WERI-Rb-1 (cell line): ENCODE measurements at places on chromosomes 11 and 22.

GRCh38 chr22:39275814-39276439 is 31.1 kb upstream of the PDGFB start:
- DNase-seq: peak; percentile 47

DNA sequence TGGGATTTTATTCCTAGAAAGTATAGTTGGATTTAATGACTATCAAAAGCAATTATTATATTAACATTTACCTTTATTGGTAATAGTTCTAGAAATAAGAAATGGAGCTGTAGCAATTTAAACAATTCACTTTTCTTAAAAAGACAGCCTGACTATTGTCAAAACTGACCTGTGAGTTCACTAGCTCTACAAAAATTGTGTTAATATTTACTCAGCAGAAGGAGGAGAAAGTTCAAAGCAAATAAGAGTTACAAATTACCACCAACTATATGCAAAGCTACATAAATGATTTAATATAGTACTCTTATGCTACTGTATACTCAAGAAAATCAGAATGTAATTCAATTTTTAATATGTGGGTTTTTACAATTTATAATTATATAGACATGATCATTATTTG is 310.0 kb downstream of the DCDC1 start:
- no peak for DNase-seq

- no peak for DNase-seq
Observed at GRCh38 chr11:87453531-87454089, 415.9 kb downstream of the TMEM135 start.

GRCh38 chr11:110335358-110335757 is 38.9 kb upstream of the RDX start:
- no peak for DNase-seq

- no peak for DNase-seq
Observed at GRCh38 chr11:57335023-57335342, 709 bp downstream of the SSRP1 start.

DNA sequence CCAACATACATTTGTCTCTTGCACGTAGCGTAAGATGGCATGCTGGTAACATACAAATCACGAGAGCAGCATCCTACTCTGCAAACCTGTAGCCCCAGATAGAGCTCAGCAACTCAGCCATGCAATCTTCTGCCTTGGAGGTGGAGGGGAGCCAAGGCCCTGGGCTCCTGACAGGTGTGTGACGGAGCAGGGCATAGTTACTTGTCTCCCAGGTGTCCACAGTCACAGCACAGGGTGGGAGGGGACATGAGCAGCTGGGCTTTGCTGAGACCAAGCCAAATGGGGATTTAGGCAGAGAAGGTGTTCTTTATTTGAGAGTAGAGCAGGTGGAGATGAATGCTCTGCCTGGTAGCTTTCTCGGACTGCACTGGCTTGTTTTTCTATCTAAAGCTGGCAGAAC is 111.7 kb downstream of the TEAD1 start:
- peak; percentile 18 for DNase-seq

DNA sequence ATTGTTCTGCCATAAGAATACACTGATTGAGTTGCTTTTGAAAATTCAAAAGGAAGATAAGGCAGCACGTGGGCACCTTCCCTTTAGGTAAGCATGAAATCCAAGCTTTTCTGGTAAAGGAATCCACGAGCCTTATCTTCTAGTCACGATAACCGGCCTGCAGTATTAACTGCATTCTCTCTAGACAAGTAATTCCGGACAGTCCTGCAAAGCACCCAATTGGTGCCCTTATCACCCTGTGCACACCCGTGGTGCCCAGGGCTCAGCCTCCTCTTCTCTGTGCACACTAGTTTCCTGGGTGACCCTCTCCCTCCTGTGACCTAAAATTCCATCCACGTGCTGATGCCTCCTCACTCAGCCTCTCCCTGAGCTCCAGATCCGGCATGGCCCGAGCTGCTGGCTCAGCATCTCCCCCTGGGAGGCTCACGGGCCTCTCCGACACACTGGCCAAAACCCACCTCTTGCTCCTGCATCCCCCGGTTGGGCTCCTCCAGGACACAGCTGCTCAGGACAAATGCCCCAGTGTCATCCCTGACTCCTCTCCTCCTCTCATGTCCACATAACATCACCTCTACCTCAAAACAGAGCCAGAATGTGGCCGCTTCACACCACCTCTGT is 63.7 kb downstream of the PACSIN2 start:
- DNase-seq: no peak

DNA sequence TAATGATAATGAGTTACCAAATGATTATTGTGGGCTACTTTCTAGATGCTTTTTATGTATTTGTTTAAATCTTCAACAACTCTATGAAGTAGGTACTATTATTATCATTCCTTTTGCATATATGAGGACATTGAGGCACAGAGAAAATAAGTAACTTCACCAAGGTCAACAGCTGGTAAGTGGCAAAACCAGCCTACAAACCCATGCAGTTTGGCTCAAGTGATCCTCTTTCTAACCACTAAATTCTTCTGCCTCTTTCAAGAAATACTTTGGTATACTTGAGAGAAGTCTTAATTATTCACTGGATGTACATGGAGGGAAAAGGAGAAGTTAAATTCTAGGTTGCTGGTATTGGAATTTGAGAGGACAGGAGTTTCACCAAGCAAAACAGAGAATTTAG is 495.2 kb upstream of the CADM1 start:
- no peak for DNase-seq

- DNase-seq: no peak
Observed at GRCh38 chr22:45230026-45230721, 10.5 kb downstream of the KIAA0930 start.

GRCh38 chr22:48885271-48885918 is 942.3 kb downstream of the BRD1 start:
- DNase-seq: no peak

- DNase-seq: no peak
Observed at GRCh38 chr22:49321477-49322055, 506.1 kb downstream of the BRD1 start.

GRCh38 chr11:115718945-115719344 is 214.7 kb upstream of the CADM1 start:
- DNase-seq: no peak

DNA sequence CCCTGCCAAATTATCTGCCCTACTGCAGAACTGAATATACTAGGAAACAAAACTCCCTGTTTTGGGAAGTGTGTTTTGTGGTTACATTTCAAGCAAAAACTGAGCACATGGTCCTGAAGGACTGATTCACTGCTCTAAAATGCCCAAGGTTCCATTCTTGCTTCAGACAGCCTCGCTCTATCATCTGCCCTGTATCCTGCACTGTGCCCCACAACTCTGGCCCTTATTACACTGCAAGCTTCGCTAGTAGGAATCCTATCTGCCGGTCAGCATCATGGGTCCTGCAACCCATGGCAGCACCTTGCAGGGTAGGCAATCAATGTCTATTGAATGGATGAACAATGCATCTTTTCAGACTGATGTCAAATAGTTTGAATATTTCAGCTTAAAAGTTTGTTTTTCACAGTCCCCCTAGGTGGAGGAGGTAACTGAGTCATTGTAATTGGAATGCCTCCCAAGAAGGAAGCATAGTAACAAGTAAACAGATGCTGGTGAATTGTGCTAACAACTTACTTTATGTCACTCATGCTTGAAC is 21.3 kb downstream of the LAYN start:
- no peak for DNase-seq

DNA sequence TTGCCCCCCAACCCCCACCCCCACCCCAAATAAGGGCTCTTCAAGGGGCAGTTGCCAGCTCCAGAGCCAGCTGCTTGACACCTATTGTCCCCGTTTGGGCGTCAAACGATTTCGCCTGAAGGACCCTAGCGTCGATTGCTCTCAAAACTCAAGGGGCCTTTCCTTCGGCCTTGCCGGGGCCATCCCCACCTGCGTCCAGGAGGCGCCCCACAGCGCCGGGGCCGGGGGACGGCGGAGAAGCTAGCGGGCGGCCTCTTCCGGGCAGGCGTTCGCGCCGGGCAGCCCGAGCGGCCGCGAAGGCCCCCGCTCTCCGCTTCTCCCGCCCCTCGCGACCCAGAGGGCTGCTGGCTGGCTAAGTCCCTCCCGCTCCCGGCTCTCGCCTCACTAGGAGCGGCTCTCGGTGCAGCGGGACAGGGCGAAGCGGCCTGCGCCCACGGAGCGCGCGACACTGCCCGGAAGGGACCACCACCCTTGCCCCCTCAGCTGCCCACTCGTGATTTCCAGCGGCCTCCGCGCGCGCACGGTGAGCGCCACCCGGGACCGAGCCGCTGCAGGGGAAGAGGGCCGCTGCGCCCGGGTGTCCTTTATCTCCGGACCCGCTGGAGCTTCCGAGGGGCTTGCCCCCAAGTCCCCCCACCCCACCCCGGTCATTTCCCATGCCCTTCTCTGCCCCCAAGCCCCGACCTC is at the start of gene CAPRIN1:
TSS of gene CAPRIN1 (plus strand) at position 383 of the 687 bp plus-strand sequence. CDS start 690 bp downstream, outside the sequence.
- peak; percentile 97 for DNase-seq

DNA sequence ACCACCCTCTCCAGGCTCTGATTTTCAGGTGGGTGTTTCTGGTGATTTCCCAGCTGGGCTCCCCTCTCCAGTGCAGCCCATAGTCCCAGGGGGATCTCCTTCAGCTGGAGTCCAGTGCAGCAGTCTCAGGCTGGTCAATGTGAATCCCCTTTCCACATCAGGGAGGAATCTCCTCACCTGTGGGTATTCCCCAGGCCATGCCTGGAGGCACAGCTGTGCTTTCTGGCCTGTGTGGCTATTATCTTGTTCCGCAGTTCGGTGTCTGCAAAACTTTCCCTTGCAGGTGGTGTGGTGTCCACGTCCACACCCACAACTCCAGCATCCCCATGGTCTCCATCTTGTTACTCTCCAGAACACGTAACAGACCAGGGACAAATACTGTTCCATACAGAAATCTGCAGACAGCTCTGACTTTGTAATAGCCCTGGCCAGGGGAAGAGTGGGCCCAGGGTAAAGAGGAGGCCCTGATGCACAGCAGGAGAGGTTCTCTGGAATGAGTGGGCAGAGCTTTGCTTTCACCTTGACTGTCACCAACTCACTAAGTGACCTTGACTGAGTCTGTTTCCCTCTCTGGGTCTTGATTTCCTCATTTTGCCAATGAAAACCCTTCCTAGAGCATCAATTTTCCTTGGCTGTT is 183.2 kb downstream of the CSNK2A3 start:
- no peak for DNase-seq

GRCh38 chr22:19181786-19182471 is 3.4 kb upstream of the SLC25A1 start:
- no peak for DNase-seq

- DNase-seq: no peak
Observed at GRCh38 chr22:49524362-49524761, 303.3 kb downstream of the BRD1 start.

GRCh38 chr11:12769834-12770345 is 95.7 kb downstream of the TEAD1 start:
- no peak for DNase-seq

DNA sequence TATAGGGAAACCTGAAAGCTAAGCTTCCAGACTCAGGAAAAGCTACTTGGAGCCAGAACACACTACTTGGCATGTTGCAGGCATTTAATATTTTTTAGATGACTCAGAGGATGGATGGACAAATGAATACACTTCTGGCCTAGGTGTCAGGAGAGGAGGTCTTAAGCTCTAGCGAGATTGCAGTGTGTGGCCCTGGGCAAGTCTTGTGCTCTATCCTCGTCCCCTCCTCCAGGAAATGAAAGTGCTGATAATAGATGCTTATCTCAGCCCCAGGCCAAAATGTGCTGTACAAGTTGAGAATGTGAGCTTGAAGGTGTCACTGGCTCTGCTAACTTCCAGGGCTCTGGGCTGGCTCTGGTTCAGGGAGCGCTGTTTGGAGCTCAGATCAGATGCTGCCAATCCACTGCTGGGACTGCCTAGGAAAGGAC is 136.3 kb downstream of the PKNOX2 start:
- DNase-seq: no peak

- no peak for DNase-seq
Observed at GRCh38 chr11:62958547-62959421, 26.0 kb downstream of the SLC22A6 start.

DNA sequence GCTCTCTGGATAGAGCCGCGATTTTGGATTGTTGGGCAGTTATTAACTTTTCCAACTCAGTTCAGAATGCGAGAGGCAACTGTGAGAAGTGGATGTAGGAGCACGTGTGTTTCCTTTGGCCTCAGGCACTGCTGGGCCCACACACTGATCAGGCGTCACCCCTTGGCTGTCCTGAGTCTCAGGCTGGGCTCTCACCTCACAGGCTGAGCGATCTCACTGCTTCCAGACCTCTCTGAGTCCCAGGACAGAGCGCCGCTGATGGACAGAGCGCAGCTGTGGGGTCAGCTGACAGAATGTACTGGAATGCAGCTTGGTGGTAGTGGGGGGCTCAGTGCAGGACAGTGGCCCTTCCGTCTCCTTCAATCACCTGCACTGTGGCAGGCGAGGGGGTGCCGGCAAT is 516.2 kb downstream of the TBC1D22A start:
- DNase-seq: no peak

GRCh38 chr11:13287036-13287435 is 9.4 kb downstream of the BMAL1 start:
- no peak for DNase-seq

GRCh38 chr22:26860301-26860700 is 202.9 kb downstream of the MIAT start:
- DNase-seq: no peak

DNA sequence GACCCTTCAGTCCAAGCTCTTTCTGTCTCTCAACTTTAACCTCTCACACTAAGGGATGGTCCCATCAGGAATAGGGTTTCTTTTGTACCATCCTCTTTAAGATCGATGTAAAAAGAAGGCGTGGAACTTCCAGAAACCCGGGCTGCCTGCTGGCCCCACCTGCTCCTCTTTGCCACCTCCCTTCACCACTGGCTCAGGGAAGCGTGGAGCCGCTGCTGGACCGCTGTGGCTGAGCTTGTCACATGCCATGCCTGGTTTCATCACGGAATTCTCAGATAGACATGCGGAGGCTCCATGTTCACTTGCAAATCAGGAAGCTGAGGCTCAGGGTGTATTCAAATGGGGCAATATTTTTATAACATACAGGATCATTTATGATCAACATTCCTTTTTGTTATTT is 399.7 kb downstream of the BRD1 start:
- no peak for DNase-seq

- DNase-seq: no peak
Observed at GRCh38 chr11:8527939-8528338, 66.1 kb downstream of the STK33 start.

DNA sequence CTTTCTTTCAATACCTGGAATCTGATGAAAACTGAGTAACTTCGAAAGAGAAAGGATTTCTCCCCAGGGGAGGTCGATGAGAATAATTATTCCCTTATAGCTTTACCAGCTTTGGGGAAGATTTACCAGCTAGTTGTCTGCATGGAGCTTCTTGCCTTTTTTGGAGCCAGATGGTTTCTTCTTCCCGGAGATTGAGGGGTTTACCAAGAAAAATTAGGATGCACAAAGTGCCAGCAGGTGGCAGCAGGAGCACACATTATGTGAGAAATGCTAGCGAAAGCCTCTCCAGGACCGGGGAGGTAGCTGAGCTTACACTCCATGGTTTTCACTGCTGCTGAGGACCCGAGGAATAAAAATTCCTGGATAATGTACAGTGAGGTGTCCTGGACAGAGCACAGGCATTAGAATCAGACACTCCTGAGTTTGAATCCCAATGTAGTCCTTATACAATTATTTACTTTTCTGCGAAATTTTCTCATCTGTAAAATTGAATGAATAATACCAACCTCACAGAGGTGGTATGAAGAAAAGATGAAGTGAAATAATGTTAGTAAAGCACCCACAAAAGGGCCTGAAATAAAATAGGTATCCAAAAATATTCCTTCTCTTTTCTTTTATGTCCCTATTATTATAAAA is 46.0 kb upstream of the PARVA start:
- peak; percentile 84 for DNase-seq

- DNase-seq: no peak
Observed at GRCh38 chr11:96990914-96991313, 601.1 kb downstream of the JRKL start.

- no peak for DNase-seq
Observed at GRCh38 chr11:2127482-2128129, 11.6 kb downstream of the IGF2 start.
